ENCODE measurements at places on chromosomes 12 and 14.

GRCh38 chr12:13606290-13606689 lies 375.1 kb downstream of the GRIN2B start:
- DNase-seq, result no peak

- no peak for DNase-seq
Observed at GRCh38 chr12:115740586-115741155, 536.8 kb downstream of the MED13L start.

DNA sequence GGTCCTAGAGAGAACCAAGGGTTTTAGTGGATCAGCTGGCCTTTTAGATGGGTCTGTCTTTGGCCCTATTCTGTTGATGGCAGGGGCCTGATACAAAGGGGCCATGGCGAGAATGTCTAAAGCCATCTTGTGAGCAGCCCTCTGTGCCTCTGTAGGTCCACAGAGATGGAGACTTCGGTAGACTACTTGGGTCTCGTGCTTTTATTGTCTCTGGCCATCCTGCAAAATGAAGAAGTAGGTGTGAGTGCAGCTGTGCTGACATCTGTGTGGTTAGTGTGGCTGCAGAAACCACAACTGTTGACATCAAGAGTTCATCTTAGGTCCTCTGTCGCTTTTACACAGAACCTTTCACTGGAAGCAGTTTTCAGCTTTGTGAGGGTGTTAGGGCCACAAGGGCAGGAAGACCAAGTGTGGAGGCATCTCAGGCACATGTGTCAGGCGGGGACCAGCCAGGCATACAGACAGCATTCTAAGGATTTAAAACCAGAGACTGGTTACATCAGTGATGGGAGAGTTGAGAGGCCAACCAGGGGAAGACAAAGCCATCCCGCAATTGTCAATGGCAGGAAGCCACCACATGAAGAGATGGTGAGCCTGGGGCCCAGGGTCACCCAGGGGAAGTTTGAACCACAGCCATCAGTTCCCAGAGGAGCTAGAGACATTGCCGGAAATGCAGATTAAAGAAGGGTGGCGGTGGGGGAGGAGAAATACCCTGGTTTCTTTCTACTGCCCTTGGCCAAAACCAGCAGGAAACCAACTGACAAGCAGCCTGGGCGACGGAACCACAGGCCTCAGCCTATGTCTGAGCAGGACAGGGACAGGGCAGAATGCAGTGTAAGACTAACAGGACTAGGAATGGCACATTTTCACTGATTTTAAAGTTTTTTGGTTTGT lies 13.0 kb upstream of the TPCN1 start:
- DNase-seq, result peak; percentile 50

DNA sequence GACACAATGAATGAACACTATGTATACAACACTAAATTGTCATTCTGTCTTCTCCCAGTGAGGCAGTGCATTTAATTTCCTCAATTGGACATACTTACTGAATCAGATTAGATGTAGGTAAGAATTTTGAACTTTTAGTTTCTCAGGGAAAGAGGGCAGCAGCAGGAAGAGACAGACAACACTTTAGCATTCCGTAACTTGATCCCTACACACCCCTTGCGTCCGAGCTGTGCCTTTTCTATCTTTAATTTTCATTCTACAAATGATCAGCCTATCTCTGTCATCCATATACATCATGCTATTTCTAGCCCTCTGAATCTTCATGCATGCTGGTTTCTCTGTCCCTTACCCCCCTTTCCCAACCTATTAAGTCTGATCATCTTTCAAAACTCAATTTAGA lies 358.0 kb upstream of the RPL10L start:
- DNase-seq, result no peak
